ENCODE measurements at places on chromosomes 7 and 10.

GRCh38 chr7:33422825-33423645 is 293.7 kb downstream of the BBS9 start:
- no peak for DNase-seq

DNA sequence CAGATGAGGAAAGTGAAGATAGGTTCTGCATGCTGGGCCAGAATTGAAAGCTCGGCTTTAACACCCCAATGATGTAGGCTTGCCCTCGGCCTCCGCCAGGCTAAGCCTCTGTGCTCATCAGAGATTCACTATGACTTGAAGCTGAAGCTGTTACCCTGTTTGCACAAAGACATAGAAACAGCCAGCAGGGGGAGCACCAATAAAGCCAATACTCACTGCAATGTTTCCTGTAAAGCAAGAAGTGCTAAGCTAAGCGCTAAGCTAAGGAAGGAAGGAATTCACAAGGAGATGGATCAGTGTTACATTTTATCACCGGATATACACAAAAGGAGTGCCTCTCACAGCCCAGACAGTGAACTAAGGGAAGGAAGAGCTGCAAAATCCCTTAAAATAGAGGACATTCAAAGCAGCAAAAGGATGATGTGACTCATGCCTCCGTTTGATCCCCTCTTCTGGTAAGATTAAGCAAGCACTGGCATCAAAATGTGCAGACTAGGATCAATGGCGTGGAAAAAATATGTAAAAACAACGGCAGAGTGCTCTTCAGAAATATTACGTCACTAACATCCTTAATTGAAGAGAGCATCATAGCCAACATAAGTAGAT is 153.8 kb downstream of the COBL start:
- DNase-seq, result peak; percentile 57

- DNase-seq, result no peak
Measured at GRCh38 chr10:121291376-121291775, 306.9 kb downstream of the FGFR2 start.

DNA sequence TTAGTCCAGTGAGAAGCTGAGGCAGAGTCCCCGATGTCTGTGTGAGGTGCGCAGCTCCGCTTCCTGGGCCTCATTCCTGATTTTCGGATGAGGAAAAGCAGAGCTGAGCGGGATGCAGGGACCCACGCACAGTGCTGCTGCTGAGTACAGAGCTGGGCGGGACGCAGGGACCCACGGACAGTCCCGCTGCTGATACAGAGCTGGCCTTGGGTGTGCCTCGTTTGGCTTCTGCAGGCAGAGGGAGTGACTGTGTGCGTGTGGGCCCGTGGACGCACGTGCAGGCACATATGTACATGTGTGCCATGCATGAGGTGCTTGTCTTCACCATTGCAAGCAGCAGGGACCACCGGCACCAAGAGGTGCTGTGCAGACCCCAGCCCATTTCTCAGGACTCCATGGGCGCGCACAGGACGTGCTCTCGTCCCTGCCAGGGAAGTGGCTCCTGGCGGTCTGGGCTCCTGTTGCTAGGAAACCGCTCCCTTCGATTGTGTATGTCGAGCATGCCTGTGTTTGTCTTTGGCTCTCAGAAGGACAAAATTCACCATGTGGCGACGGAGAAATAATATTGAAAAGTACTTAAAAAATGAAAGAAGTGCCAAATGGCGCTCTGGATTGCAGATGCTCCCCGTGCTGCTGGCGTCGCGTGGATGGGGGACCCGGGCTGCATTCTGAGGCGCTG is 303.8 kb upstream of the MKI67 start:
- no peak for DNase-seq

DNA sequence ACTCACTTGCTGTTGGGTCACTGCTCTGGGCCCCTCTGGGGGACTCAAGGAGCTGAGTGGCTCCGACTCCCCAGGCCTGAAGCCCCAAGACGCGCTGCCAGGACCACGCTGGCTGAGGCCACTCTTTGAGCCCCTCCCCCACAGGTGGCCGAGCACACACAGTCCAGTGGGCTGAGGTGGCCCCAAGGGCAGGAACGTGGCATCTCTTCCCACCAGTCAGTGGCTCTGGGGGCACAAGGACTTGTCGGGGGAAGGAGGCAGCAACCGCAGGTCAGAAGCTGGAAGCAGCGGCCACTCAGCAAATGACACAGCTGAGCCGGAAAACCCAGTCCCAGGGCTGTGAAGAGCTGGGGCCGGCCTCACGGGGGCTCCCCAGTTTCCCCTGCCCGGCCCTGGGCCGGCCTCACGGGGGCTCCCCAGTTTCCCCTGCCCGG is 24.1 kb downstream of the GRIFIN start:
- no peak for DNase-seq

DNA sequence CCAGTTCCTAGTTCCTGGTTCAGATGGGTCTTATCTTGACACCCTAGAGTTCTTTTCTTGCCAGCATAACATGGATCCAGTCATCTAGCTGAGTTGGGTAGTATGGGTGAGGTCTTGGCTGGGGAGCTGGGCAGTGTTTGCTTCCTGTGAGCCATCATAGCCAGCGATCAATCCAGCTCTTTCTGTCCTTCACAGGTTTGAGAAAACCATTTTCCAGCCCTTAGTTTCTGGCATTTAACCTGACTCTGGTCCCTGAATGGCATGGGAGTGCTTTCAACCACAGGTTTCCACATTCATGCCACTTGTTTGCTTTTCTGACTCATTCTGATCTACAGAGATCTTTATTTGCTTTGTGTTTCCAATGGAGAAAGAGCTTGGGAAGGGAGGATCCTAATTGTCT is 8.6 kb downstream of the SLC13A1 start:
- DNase-seq, result no peak

GRCh38 chr7:16926283-16926682 is 44.5 kb upstream of the AGR3 start:
- DNase-seq, result no peak

- DNase-seq, result no peak
Measured at GRCh38 chr10:62025901-62026879, 124.7 kb downstream of the ARID5B start.

- no peak for DNase-seq
Measured at GRCh38 chr7:111030336-111030735, 60.6 kb upstream of the LRRN3 start.

DNA sequence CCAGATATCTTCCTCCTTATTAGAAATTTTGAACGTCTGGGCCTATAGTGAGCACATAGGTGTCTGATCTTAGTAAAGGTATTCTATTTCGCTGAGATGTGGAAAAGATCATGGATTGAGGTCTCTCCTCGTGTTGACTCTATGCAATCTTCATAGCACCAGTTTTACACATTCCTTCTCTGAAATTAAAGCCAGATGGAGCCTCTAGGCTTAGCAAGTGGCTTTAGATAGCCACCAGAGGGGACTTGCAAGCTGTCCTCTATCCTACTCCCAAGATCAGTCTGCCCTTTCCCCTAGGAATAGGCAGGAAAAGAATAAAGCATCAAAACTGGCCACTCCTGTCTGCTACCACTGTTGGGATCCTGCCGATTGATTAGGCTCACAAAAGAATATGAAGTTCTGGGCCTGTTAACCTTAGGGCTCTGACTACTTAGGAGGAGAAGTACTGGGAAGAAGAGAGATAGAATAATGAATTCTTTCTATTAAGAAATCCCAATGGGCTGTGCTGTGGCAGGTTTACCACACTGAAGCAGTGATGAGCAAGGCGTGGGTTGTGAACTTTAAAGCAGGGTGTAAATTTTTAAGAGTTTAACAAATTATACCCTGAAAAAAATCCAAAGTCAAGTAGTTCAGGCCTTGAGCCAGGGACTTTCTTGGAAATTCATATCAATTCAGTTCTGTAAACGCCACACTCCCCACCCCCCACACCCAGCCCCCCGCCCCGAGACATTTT is 2.2 kb upstream of the STRIP2 start:
- no peak for DNase-seq

DNA sequence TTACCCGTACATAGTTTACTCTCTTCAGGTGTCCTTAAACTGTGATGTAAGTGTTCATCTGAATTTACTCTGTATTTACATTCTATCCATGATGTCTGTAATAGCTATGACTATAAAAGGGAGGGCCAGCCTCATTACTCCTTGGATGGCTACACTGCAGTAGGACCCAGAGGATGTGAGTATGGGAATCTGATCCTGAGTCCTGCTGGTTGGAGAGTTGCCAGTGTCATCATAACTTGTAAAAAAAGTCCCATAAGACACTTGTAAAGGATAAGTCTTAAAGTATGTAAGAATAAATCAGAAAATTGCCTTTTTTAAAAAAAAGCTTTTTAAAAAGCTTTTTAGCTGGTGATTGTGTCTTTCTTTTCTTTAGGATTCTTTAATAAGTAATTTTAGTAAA is 95.4 kb downstream of the PPP1R9A start:
- no peak for DNase-seq

DNA sequence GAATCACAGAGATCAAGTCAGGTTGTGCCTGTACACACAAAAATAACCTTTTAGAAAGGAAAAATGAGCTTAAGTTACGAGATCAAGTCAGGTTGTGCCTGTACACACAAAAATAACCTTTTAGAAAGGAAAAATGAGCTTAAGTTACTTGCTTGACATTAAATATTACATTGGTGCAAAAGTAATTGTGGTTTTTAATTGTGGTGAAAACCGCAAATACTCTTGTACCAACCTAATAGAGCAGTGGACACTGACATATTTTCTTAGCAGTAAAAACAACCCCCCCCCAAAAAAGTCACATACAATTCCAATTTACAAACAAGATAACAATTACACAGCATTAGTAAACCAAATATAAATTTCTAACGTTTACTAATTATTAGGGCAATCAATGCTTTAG is 595.6 kb downstream of the GRM8 start:
- DNase-seq, result no peak
